Smooth muscle cell of the coronary artery (primary cell): ENCODE measurements at places on chromosomes 13 and 19. TPM values are rescaled to one million over a fixed set of nuclear protein-coding genes. Genes with fewer than 3 reads are reported as not detected.

The KCNC3 gene
- not detected in 2 replicates for total RNA-seq

The CACNG6 gene
- 0.12 and 6.3 TPM in 2 replicates for total RNA-seq

The ATP4B gene
- not detected in 2 replicates for total RNA-seq

The ZNF415 gene
- total RNA-seq = 4.1 and 7.1 TPM in 2 replicates

The POU2F2 gene
- 0.08 and 0.12 TPM in 2 replicates for total RNA-seq

The PDCD2L gene
- 6.1 and 9.5 TPM in 2 replicates for total RNA-seq

The NRTN gene
- not detected in 2 replicates for total RNA-seq
